ENCODE measurements at places on chromosomes 6 and 20.

DNA sequence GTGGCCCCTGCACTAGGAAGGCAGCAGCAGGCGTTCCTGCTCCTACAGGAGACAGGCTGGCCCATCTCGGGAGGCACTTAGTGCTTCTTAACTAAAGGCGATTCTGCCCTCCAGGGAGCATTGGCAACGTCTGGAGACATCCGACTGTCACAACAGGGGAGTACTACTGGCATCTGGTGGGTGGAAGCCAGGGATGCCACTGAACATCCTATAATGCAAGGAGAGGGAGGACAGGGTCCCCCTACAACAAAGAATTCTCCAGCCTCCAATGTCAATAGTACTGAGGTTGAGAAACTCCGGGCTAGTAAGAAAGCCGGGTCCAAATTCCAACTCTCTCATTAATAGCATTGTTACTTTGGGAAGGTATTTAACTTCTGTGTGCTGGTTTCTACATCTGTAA lies 119.4 kb upstream of the ARMC2 start:
- DNase-seq = no peak

DNA sequence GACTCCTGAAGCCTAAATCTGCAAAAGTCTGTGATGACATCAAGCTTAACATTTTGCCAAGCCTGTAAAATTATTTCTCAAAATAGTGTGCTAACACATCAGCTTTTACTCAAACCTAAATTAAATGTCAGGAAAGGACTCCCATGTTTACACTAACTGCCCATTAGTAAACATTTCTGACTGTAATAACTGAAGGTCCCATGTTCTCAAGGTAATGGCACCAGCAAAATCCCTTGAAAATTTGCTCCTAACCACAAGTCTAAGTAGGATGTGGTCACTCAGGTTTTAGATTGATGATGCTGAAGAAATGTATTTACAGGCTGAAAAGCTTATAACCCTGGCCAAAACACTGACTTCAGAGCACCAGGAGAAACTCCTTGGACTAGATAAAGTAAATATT lies 33.0 kb downstream of the BACH2 start:
- no peak for DNase-seq

GRCh38 chr6:71347119-71347518 lies 58.5 kb downstream of the OGFRL1 start:
- DNase-seq = no peak

GRCh38 chr20:63703976-63704748 lies 3.6 kb downstream of the ARFRP1 start:
- no peak for DNase-seq

DNA sequence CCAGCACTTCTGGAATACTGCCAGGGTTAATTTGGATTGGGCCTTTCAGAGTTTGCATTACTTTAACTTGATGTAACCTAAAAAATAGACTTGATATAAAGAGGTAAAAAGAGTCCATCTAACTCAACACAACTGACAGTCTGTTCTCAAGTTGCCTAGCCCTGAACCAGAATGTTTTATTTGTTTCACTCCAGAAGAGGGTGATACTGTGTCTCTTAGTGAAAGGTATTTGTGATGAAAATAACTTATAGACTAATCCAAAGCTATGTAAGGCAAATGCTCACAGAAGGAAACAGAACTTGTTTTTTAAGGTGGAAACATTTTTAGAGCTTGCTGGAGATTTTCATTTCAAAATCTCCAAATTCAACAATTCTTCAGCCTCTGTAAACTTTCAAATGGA lies 469.1 kb upstream of the RUNX2 start:
- no peak for DNase-seq

DNA sequence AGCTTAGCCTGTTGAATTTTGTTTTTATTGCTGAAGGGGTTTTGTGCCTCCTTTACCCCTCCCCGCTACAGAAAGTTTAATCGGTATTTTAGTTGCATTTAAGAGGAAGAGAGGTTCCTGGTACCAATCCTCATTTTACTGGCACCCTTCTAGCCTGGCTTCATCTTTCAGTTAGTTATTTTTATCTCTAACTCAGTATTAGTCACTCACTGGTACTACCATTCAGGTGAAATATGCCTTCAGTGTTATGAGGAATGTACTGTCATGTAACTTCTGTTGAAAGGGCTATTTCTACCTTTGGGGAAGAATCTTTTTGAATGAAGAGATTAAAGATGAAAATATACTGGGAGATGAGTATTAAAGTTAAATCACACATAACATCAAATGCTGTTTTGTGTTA lies 211.8 kb downstream of the CDKAL1 start:
- DNase-seq = no peak

DNA sequence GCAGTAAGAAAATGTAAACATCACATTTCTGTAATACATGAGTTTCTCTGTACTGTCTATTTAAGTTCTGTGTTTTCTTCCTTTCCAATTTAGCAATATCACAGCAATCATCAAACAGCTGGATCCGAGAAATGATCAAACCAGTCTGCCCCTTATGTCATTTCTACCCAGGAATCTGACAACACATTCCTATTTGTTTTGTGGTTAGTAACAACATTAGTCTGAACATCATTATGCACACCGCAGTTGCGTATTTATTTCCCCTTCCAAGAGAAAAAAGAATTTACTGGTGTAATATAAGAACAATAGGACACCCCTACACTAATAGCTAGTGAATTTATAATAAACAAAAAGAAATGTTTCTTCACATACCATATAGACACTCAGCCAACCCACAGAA lies 179.5 kb downstream of the BTBD9 start:
- no peak for DNase-seq

- DNase-seq = no peak
Measured at GRCh38 chr6:24933868-24934401, 1.8 kb downstream of the RIPOR2 start.

DNA sequence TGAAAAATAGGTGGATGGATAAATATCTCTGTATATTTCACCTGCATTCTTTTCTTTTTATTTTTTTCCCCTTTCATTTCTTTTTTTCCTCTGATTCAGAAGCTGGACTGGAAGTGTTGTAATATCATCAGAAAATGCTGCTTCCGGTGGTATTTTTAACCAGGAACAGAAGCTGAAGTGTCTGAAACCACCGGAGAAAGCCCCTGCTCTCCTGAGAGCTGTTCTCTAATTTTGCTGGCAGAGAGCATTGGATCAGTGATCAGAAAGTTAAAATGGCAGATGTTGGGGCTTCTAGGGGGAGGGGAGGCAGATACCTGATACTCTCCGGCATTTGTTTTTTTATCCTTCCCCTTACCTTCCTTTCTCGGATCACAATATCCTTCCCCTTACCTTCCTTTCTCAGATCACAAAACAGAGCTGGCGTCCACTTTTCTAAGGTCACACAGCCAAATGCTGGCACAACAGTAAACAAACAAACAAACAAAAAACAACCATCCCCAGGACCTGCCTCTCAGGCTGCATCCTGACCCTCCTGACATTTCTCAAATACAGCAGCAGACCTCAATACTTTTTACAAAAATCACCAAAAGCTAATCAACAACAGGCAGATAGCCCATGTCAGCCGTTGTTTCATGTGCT lies 143.2 kb upstream of the ZNF217 start:
- no peak for DNase-seq

DNA sequence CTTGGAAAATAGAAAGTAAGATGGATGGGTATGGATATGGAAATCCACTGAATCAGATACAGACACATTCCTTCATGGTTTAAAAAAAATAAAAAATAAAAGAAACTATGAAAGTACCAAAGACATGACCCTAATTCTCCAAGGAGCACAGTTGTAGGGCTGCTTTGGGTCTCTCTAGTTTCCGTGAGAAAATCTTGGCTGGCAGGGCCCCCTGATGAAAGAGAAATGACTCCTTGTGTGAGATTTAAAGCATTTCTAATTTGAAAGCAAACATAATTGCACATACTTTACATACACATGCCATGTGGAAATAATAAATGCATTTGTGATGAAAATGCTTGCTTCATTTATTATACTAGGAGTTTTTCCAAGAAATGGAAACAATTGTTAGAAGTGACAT lies 593.9 kb upstream of the BTBD3 start:
- DNase-seq = no peak

- no peak for DNase-seq
Measured at GRCh38 chr6:134714679-134715078, 235.2 kb downstream of the ALDH8A1 start.

- no peak for DNase-seq
Measured at GRCh38 chr20:57693670-57694329, 16.0 kb downstream of the PMEPA1 start.

DNA sequence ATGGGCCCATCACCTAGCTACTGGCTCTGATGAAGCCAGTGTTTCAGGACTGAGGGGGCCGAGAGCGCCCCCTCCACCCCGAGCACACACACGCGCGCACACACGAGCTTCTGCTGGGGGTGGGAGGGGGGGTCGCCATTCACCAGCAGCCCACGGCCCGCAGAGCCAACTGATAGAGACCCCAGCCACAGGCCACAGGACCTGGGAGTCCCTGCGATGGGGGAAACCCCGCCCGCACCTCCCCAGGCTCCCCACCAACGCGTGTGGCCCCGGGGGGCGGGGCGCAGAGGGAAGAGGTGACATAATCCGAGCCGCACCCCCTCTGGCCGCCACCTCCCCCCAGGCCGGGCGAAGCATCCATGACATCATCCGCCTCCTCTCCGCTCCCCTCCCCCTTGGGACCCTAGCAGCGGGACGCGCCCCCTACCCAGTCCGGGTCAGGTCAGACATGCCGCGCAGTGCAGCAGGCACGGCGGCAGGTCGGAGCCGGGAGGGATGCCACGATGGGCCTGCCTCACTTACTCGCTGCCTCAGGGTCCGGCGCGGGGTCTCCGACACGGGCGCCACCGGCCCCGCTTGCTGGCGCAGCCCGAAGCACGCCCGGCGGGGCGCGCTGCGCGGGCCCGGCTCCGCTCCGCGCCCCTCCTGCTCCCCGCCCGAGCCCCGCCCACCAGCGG lies at the start of gene LZTS3:
Gene LZTS3, minus strand, starts transcription at position 617 of the 677 bp plus-strand sequence. CDS start 6,386 bp downstream, outside the sequence.
- DNase-seq = peak; percentile 73

DNA sequence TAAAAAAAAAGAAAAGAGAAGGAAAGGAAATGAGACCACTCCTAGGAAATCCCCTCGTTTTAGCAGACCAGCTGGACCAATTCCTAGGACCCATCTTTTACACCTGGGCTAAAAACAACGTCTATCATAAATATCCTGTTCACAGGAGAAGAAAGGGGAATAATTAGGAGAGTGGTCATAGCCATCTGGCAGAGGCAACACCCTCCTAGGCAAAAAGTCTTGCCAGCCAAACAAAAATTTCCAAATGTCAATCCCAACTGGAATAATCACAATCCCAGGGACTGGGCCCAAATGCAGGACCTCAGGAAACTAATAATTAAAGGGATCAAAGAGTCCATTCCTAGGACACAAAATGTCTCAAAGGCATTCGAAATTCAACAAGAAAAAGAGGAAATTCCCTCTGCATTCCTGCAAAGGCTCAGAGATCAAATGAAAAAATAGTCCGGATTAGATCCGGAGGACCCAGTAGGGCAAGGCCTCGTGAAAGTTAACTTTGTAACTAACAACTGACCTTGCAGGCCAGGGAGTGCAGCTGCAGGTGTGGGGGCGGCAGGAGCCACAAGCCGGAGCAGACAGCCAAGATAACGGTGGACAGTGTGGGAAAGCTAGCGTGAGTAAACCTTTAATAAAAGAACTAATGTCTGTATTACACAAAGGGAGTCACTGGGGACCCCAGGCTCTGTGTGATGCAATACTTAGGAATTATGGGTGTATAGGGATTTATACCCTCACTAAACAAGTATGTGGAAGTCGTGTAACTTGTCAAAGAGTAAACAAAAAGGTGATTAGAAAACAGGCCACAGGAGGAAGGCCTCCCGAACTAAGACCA lies 11.7 kb downstream of the LCA5 start:
- DNase-seq = no peak

DNA sequence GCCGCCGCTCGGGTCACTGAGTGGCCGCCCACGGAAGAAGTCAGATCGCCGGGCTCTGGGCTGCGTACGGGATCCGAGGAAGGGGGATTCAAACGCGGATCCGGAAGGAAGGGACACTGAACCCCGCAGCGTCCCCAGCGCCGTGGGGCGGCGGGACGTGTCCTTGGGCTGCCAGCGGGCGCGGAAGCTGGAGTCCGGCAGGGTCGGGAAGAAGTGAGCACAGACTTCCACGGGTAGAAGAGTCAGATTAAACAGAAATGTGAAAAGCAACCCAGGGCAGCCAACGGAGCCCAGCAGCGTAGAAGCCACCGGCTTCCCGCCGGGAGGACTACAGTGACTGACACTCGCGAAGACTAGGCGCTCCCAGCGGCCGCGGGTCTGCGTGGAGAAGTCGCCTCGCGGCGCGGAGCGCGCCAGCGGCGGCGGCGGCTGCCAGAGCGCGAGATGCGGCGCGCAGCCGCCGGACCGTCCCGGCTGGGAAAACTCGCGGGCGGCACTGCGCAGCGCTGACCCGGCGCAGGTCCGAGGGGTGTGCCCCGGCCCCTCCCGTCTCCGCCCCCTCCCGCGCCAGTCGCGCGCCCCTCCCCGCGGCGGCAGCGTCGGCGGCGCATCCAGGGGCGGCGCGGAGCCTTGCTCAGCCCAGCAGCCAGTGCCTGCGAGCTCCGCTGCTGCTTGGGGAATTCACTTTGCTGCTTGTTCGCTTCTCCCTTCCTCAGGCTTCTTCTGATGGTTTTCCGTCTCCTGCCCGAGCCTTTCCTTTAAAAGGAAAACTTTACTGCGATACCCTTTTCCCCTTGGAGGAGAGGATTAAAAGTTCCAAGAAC lies at the start of gene SAMD5:
Gene SAMD5, plus strand, starts transcription at position 649 of the 824 bp plus-strand sequence. CDS start 239 bp downstream, outside the sequence.
- no peak for DNase-seq

GRCh38 chr6:12769556-12770256 lies 53.1 kb downstream of the PHACTR1 start:
- no peak for DNase-seq

- no peak for DNase-seq
Measured at GRCh38 chr6:139427199-139427598, 52.8 kb upstream of the CITED2 start.

- no peak for DNase-seq
Measured at GRCh38 chr6:31842053-31842452, 14.5 kb downstream of the HSPA1B start.

DNA sequence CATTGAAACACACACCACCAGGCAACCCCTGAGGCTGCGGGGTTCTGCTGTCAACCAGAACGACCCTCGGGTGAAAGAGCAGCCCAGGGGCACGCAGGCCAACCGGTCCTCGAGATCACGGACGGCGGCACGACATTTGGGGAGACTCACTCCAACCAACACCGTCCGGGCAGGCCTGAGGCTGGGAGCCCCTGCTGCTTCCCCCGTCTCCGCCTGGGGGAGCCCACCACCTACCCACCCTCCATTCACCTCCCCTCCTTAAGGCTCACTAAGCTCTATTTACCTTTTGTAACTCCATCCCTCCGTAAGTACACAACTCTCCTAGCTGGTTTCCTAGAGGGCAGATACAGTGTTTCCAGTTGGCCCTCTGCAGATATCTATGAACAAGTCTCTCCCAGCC lies 971.3 kb upstream of the DEFB115 start:
- DNase-seq = no peak

GRCh38 chr20:137668-138490 lies 4.5 kb upstream of the DEFB126 start:
- no peak for DNase-seq

GRCh38 chr6:46059608-46060007 lies 43.9 kb upstream of the CLIC5 start:
- DNase-seq = no peak
